Daoy (cell line): ENCODE measurements at places on chromosomes 2 and 18. TPM values are rescaled to one million over a fixed set of nuclear protein-coding genes. Genes with fewer than 3 reads are reported as not detected.

SUPT7L gene
- total RNA-seq, result 19.3 and 21.6 TPM in 2 replicates

NEU2 gene
- total RNA-seq, result not detected in 2 replicates

LYPD6B gene
- total RNA-seq, result 8.0 and 10.2 TPM in 2 replicates

PLEKHH2 gene
- 0.51 and 1.2 TPM in 2 replicates for total RNA-seq

GRCh38 chr18:53850902-53851301 lies 373.6 kb downstream of the MBD2 start:
- DNase-seq, result no peak

- DNase-seq, result no peak
Observed at GRCh38 chr18:31436825-31437224, 10.7 kb upstream of the DSG3 start.

GRCh38 chr2:189557373-189557772 lies 23.2 kb downstream of the SLC40A1 start:
- DNase-seq, result no peak

- DNase-seq, result no peak
Observed at GRCh38 chr2:147293991-147294824, 550.6 kb upstream of the ACVR2A start.

DNA sequence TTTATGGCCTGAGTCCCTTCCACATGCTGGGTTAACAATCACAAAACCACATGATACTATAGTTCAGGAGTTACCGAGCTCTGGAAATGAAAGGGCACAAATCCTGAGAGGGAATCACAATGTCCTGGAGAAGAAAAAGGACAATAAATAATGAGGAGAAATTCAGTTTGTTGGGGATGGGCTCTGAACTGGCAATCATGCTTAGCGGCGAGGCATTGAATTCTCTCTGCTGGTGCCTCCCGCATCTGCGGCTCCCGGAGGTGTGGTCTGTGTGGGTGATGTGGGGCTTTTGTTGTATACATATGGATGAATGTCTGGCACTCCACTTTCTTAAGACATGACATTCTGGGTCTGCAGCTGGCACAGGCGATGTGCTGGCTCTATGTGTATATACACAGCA lies 46.1 kb downstream of the NRP2 start:
- DNase-seq, result no peak

- no peak for DNase-seq
Observed at GRCh38 chr2:50118905-50119702, 912.8 kb downstream of the NRXN1 start.

- DNase-seq, result no peak
Observed at GRCh38 chr2:6562771-6563170, 302.9 kb downstream of the CMPK2 start.

- no peak for DNase-seq
Observed at GRCh38 chr2:85945172-85945571, 56.4 kb upstream of the ST3GAL5 start.

GRCh38 chr2:12964904-12965539 lies 248.3 kb downstream of the TRIB2 start:
- DNase-seq, result no peak

DNA sequence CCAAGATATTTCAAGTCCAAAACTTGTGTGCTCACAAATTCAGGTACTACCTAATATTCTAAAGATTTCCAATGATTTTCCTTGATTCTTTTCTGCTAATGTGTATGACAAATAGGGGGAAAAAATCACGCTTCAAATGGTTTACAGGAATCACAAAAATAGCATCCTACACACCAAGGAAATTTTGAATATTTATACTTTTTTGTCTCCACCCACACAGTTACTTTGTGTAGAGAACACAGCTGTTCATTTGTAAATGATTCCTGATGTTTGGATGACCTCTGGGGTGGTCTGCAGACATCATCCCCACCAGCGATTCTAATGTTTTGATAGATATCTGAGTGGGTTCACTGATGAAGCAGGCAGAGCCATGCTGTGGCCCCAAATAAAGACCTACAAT lies 260.6 kb upstream of the NCKAP5 start:
- DNase-seq, result no peak

- DNase-seq, result no peak
Observed at GRCh38 chr2:95551055-95551568, 40.7 kb upstream of the TRIM43 start.

DNA sequence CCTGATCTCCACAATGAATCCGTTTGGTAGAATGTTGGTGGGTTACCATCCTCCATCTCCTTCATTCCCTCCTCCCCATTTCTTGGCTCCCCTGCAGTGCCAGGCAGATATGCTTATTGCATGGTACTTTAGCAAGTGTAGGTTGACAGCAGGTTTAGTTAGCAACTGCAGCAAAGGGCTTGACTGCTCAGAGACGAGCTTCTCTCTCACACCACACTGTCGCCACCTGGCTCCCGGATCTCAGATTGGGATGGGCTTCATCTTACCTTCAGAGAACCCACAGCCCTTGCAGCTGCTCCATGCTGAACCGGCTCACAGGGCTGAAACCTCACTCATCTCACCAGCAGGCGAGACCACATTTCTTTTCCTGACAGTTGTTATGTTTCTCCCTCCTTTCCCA lies 88.8 kb downstream of the VWA3B start:
- DNase-seq, result no peak

DNA sequence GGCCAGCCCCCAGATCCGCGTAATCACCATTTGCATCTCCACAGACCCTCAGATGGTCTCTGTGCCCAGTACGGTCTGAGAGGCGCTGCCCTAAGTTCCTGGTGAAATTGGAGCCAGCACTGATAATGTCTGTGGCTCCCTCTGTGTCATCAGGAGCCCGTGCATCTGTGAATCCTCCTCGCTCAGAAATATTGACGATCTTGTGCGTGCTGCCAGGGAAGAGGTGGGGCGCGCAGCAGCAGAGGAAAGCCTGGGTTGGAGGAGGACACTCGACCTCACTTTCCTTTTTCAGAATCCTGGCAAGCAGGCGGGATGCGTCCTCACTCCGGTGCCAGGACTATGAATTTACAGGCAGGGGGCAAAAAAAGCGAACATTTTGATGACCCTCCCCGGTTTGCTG lies 686.1 kb upstream of the SALL3 start:
- DNase-seq, result peak; percentile 18
